ENCODE measurements at places on chromosomes 4 and X. TPM values are rescaled to one million over a fixed set of nuclear protein-coding genes. Genes with fewer than 3 reads are reported as not detected.

RHOH gene
- 0.61 TPM for polyA plus RNA-seq

GJB1 gene
- polyA plus RNA-seq: 48.5 TPM

SMR3B gene
- not detected for polyA plus RNA-seq

SHROOM4 gene
- polyA plus RNA-seq: 17.4 TPM

DNA sequence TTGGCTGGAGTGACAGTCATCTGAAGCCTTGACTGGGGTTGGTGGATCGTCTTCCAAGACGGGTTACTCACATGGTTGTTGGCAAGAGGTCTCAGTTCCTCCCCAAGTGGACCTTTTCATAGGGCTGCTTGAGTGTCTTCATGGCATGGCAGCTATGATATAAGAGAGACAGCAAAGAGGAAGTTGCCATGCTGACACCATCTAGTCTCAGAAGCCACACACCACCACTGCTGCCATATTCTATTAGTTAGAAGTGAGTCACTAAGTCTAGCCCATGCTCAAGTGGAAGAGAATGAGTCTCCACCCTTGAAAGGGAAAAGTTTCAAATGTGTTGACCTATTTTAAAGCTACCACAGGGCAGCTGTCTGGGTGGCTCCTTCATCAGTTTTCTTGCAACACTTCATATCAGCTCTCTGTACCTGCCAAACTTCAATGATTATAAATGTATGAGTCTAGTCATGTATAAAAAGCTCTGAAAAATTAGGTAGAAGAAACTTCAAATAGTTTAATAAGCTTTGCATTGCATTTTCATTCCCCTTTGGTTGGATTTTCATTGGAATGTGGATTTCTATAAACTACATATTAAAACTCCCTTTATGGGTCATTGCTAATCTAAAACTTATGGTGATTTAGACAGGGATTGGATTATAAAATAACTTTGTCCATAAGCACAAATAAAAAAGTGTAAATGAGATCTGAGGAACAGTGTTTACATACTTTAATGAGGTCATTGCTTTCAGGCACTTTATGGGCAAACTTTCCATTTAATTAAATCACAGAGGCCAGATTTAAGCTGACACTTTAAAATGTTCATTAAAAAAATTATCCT is 68.0 kb upstream of the ATXN3L start:
- no peak for DNase-seq

GRCh38 chr4:71188156-71188640 is 150.6 kb upstream of the SLC4A4 start:
- peak; percentile 63 for DNase-seq

DNA sequence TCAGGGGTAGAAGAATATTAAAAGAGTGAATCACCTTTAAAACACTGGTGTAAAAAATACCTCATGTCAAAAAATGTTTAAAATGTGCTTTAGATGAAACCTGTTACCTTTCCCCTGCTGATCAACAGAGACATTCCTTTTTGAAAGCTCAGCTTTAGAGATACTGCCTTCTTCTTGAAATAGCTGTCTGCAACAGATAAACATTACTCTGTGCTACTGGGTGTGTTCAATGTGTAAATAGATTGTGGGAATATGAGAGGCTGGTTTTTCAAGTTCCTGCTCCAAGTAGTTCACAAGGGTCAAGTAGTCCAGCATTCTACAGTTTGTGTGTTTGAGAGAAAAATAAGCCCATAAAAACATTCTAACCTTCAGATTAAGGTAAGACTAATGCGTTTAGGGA is at the start of gene SYTL5:
Gene SYTL5 (plus strand): TSS at position 263 of the 400 bp plus-strand sequence. CDS start 27,337 bp downstream, outside the sequence.
- DNase-seq: no peak

DNA sequence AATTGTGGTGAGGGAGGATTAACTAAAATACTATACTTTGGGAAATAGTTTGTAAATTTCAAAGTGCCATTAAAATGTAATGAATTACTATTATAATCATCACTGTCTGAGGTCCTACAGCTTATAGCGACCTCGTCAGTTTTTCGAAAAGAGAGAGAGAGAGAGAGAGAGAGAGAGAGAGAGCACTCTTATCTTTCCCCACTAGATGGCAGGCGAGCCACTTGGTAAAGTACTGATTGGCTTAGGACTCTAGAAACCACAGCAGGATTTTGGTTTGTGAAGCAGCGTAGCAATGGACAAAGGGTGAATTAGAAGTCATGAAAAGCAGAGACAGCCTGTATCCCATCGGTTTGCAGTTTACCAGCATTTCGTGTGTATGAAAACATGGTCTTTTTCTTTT is 52.5 kb downstream of the LINC00632 start:
- DNase-seq: no peak

DNA sequence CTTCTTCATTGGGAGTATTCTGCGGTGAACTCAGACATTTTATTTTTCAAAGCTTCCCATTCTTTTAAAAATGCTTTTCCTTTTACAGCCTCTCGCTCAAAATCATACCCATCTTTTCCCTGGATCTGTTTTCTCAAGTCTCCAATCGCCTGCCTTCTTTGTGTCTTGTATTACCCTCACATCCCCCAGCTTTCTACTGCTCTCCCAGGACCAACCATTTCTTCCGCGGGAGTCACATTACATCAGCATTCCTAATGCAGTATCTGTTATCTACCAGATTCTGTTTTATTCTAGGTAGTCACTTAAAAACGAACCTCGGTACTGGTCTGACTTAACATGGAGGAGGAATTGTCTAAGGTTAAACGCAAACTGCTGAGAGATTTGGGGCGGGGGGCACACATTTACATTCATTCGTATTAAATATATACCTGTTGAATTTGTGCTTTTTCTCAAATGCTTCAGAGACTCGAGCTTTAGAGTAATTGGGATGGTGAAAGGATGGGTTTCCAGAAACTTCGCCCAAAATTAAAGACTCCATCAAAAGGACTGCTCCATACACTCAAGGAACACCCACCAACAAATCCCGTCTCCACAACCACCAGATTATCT is 493 bp upstream of the UCHL1 start:
- peak; percentile 35 for DNase-seq

DNA sequence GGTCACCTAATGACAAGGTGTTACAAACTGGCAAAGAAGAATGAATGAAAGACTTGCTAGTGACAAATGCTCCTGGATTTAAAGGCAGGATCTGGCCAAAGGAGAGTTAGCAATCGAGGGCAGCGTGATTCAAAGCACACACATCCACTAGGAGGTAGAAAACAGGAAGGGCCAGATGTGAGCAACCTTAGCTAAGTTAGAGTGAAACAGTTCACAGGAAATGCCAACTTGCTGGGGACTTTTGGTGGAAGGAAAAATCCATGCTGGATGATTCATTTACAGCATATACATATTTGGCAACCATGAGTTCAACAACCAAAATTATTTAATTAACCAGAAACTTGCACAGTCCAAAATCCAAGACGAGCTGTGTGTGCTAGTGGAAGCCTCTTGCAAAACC is 276.9 kb downstream of the PTTG2 start:
- no peak for DNase-seq
